ENCODE measurements at places on chromosomes 1 and 21. TPM values are rescaled to one million over a fixed set of nuclear protein-coding genes. Genes with fewer than 3 reads are reported as not detected.

- no peaks in the 10 kb centered on the region for H3K4me1 ChIP-seq
- H3K36me3 ChIP-seq = no peaks in the 10 kb centered on the region
- no peak overlapping the region for H3K27ac ChIP-seq
These were observed 30.3 kb downstream of the SPATA17 start for GRCh38 chr1:217661407-217661806.

Gene USH2A
- 1.5 TPM for total RNA-seq

Gene RBM11
- total RNA-seq = 1.1 TPM

GRCh38 chr1:67735806-67736627, 51.0 kb downstream of the GADD45A start:
- H3K27ac ChIP-seq = no peak overlapping the region
- peak; percentile 76 for DNase-seq
- H3K36me3 ChIP-seq = no peaks in the 10 kb centered on the region
- H3K4me3 ChIP-seq = no peak overlapping the region
- peaks cover 35% of the 10 kb centered on the region for H3K4me1 ChIP-seq

GRCh38 chr21:43832648-43833047, 32.4 kb upstream of the AGPAT3 start:
- H3K36me3 ChIP-seq = no peaks in the 10 kb centered on the region
- no peak overlapping the region for H3K27ac ChIP-seq
- no peak for DNase-seq
- no peaks in the 10 kb centered on the region for H3K27me3 ChIP-seq
- no peak overlapping the region for H3K4me3 ChIP-seq

DNA sequence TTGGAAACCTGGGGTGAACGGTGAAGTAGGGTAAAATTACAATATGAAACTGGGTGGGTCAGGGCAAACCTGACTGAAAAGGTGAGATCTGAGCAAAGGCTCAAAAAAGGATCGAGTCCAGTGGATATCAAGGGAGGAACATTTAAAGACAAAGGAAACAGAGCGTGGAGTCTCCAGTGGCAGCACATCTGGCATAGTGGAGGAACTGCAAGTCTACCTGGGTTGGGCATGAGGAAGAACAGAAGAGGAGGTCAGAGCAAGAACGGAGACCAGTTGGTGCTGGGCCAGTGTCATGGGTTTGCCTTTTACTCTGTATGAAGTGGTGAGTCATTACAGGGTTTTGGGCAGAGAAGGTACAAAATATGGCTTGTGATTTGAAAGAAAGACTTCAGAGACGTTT, 163.7 kb downstream of the NTPCR start:
- no peak overlapping the region for H3K4me3 ChIP-seq
- no peak overlapping the region for H3K27ac ChIP-seq
- peak; percentile 16 for DNase-seq
- H3K4me1 ChIP-seq = no peaks in the 10 kb centered on the region

DNA sequence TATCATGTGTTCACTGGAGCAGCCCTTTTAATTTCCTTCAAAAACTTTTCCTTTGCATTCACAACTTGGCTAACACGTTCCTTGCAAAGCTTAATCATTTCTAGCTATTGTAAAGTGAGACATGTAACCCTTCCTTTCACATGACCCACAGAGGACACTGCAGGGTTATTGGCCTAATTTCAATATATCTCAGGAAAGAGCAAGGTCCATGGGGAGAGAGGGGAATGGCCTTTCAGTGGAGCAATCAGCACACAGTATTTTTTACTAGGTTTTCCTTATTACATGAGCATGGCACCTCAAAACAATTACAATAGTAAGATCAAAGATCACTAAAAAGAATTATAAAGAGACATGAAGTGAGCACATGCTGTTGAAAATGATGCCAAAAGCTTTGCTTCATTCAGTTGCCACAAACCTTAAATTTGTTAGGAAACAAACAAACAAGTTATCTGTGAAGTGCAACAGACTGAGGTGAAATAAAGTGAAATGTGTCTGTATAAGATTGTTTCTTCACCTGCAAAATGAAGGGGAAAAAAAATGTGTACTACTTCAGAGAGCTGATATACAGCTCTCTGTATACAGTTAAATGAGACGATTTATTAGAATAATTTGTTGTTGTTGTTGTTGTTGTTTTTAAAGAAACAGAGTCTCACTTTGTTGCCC, 61.5 kb downstream of the EIF4G3 start:
- no peak overlapping the region for H3K27ac ChIP-seq
- no peaks in the 10 kb centered on the region for H3K27me3 ChIP-seq
- no peaks in the 10 kb centered on the region for H3K36me3 ChIP-seq

Gene PTPN14
- total RNA-seq = 30.1 TPM

GRCh38 chr1:185137896-185138545, 18.7 kb downstream of the TRMT1L start:
- no peaks in the 10 kb centered on the region for H3K36me3 ChIP-seq
- H3K4me3 ChIP-seq = no peak overlapping the region

Gene LCE1C
- not detected for total RNA-seq

Gene BRINP3
- total RNA-seq = not detected

GRCh38 chr1:10283318-10283984, 73.1 kb downstream of the KIF1B start:
- no peaks in the 10 kb centered on the region for H3K36me3 ChIP-seq
- H3K4me3 ChIP-seq = no peak overlapping the region
- H3K27me3 ChIP-seq = no peaks in the 10 kb centered on the region
- no peaks in the 10 kb centered on the region for H3K4me1 ChIP-seq

Gene VHLL
- total RNA-seq = 0.39 TPM

- peaks cover 18% of the 10 kb centered on the region for H3K4me1 ChIP-seq
- peak overlapping the region; percentile 96 for H3K27ac ChIP-seq
- H3K36me3 ChIP-seq = no peaks in the 10 kb centered on the region
- H3K4me3 ChIP-seq = peak overlapping the region; percentile 89
- DNase-seq = peak; percentile 55
These were observed 897 bp downstream of the SLC25A24 start for GRCh38 chr1:108199201-108199691.

Gene VAMP3
- 95.3 TPM for total RNA-seq

- no peaks in the 10 kb centered on the region for H3K36me3 ChIP-seq
- H3K4me3 ChIP-seq = no peak overlapping the region
- H3K4me1 ChIP-seq = peaks cover 30% of the 10 kb centered on the region
- no peak for DNase-seq
- H3K27ac ChIP-seq = peak overlapping the region; percentile 62
These were observed 24.9 kb downstream of the ALPL start for GRCh38 chr1:21534146-21534545.

DNA sequence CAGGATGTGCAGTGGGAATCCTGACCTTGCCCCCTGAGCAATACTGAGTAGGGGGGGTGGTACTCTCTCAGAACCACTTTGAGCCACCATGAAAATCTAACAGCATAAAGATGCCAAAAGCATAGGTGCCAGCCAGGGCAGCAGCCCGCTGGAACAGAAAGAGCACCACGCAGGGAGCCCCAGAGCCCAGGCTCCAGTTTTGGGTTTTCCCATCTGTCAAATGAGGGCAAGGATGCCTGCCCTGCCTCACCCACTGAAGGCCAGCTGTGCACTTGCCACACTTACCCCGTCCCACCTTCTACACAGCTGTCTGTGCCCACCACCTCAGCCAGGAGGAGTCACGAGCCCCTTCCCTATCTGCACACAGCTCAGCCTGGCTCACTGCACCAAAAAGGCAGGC, 20.8 kb downstream of the LRP8 start:
- no peaks in the 10 kb centered on the region for H3K4me1 ChIP-seq
- H3K27me3 ChIP-seq = no peaks in the 10 kb centered on the region
- DNase-seq = no peak
- H3K27ac ChIP-seq = no peak overlapping the region

- H3K27ac ChIP-seq = no peak overlapping the region
- no peak for DNase-seq
- no peak overlapping the region for H3K4me3 ChIP-seq
- H3K36me3 ChIP-seq = no peaks in the 10 kb centered on the region
These were observed 7.1 kb downstream of the FAM89A start for GRCh38 chr1:231032963-231033362.

- H3K4me3 ChIP-seq = no peak overlapping the region
These were observed 74.7 kb upstream of the NGF start for GRCh38 chr1:115412733-115413132.

GRCh38 chr1:89298461-89298860, 25.8 kb upstream of the GBP5 start:
- DNase-seq = no peak
- no peak overlapping the region for H3K4me3 ChIP-seq
- H3K4me1 ChIP-seq = no peaks in the 10 kb centered on the region
- H3K27me3 ChIP-seq = no peaks in the 10 kb centered on the region
- H3K36me3 ChIP-seq = no peaks in the 10 kb centered on the region

GRCh38 chr1:220151454-220151853, 57.5 kb downstream of the IARS2 start:
- no peak overlapping the region for H3K4me3 ChIP-seq
- peaks cover 42% of the 10 kb centered on the region for H3K36me3 ChIP-seq
- peaks cover 5% of the 10 kb centered on the region for H3K4me1 ChIP-seq
- no peak overlapping the region for H3K27ac ChIP-seq
- peak; percentile 48 for DNase-seq

Gene CFHR4
- not detected for total RNA-seq

Gene LRRC38
- total RNA-seq = 9.5 TPM

DNA sequence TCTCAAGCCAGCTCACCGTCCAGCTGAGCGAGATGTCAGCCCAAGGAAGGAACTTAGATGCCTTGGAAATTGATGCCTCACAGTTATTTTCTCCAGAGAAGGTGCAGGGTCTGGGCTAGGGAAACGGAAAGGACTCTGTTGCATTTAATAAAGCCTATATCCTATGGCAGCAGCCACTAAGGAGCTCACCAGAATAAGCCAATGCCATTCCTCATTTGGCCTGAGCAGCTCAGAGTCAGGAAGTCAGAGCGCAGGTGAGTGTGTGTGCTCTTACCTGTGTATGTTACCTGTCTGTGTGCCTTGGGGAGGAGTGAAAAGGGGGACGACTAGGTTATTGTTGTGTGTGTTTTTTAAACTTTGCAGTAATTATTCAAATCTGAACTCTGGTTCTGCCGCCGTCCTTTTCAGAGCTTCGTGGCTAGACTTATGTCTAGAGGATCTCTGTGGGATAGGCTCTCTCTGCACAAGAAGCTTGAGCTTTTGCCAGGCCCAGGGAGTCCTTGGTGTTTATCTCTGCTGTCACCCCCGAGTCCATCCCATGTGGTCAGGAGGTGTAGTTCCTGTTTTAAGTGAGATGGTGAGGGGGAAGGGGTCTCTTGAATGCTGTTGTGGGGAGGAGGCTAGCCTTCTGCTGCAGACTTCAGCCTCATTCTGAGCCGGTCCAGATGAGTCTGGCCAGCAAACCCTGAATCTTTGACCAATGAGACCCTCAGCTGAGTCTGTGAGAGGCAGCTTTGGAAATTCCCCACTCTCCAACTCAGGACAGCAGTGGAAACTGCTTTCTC, 2.4 kb downstream of the TMCC2 start:
- peak overlapping the region; percentile 83 for H3K4me3 ChIP-seq
- no peaks in the 10 kb centered on the region for H3K36me3 ChIP-seq
- H3K27me3 ChIP-seq = no peaks in the 10 kb centered on the region
- peaks cover 20% of the 10 kb centered on the region for H3K4me1 ChIP-seq

Gene TMEM51
- 42.0 TPM for total RNA-seq

DNA sequence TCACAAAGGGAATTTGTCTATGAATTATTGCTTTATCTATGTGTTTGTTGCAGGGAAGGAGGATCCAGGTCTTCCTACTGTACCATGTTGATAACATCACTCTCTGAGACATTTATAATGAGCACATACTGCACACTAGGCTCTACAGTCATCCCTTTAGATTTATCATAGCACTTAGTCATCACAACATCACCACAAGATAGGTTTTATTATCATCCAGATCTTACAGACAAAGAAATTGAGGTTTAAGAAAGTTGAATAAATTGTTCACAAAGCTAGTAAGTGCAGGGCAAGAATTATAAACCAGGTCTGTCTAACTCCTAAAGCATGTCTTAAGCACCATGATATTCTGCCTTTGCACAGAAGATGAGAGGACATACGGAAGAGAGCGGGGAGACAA, 121.1 kb upstream of the ST6GALNAC5 start:
- H3K36me3 ChIP-seq = no peaks in the 10 kb centered on the region
- no peaks in the 10 kb centered on the region for H3K4me1 ChIP-seq
- DNase-seq = no peak
- no peak overlapping the region for H3K4me3 ChIP-seq
- H3K27ac ChIP-seq = no peak overlapping the region

DNA sequence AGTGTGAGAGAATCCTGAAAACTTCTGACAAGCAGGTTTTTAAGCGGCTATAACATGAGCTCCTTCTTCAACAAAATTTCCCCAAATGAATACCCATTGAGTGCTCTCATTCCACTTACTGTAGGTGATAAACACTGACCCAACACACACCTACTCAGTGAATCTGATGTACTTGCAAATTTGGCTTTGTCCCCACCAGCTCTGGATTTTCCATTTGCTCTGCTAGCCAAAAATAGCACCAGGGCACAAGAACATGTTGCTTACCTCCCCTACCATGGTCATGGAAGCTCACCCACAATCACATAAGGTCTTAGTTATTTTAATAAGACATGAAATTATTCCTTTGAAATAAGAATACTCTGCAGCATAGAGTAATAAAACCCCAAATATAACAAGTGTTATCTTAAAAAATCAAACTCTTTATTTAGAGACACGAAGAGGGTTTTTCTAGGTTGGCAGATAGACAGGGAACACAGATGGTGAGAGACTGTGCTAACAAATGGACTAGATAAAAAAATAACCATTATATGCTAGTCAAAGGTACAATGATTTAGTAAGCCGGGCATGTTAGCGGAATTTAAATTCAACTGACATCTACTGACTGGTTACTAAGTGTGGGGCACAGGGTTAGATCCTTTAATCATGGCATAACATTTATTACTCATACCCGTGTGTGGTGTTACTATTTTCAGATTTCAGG, 291.9 kb downstream of the KCNH1 start:
- no peaks in the 10 kb centered on the region for H3K4me1 ChIP-seq
- H3K36me3 ChIP-seq = no peaks in the 10 kb centered on the region
- H3K27me3 ChIP-seq = no peaks in the 10 kb centered on the region

GRCh38 chr1:226349801-226350518, 41.0 kb upstream of the LIN9 start:
- H3K27me3 ChIP-seq = no peaks in the 10 kb centered on the region
- H3K4me1 ChIP-seq = no peaks in the 10 kb centered on the region
- H3K36me3 ChIP-seq = no peaks in the 10 kb centered on the region
- no peak overlapping the region for H3K4me3 ChIP-seq

Gene IPP
- 21.3 TPM for total RNA-seq

DNA sequence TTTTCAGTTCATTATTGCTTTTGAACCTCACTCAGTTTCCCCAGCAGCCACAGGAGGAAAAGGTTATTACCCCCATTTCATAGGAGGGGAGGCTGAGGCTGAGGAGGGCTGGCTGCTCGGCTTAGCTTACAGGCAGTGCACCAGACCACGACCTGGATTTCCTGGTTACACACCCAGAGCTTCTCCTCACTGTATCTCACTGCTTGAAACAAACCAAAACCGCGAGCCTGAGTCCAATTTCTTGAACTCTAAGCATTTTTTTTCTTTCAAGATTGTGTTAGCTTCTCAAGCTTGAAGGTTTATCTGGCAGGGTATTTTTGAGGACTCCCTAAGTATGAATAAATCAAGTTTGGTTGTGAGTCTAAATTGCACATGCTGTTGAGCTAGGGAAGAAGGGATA, 188.9 kb upstream of the EDN2 start:
- H3K27ac ChIP-seq = no peak overlapping the region
- H3K4me3 ChIP-seq = no peak overlapping the region
- peaks cover 12% of the 10 kb centered on the region for H3K4me1 ChIP-seq
- H3K27me3 ChIP-seq = no peaks in the 10 kb centered on the region
- DNase-seq = no peak
